CD14-positive monocyte (primary cell): ENCODE measurements at places on chromosomes 6 and 20. TPM values are rescaled to one million over a fixed set of nuclear protein-coding genes. Genes with fewer than 3 reads are reported as not detected.

Gene ALDH8A1
- not detected for polyA plus RNA-seq

DNA sequence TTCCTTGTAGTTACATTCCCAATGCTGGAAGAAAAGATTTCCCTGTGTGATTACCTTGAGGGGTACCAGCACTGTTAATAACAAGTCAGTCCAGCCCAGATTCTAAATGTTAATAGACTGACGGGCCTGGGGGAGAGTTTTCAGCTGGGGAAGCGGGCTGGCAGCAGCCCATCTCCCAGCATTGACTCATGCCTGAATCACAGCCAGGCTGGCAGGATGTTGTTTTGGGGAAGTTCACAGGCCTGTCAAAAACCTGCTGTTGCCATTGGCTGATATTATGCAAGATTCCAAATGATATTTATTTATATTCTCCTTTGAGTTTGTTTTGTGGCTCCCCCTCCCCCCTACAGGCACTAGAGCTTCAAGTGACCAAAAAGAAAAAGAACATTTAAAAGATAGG, 213.9 kb upstream of the CNR1 start:
- DNase-seq, result peak; percentile 78
- H3K4me1 ChIP-seq, result peaks cover 22% of the 10 kb centered on the region
- no peaks in the 10 kb centered on the region for H3K27me3 ChIP-seq
- H3K27ac ChIP-seq, result peak overlapping the region; percentile 64
- H3K4me3 ChIP-seq, result no peak overlapping the region

DNA sequence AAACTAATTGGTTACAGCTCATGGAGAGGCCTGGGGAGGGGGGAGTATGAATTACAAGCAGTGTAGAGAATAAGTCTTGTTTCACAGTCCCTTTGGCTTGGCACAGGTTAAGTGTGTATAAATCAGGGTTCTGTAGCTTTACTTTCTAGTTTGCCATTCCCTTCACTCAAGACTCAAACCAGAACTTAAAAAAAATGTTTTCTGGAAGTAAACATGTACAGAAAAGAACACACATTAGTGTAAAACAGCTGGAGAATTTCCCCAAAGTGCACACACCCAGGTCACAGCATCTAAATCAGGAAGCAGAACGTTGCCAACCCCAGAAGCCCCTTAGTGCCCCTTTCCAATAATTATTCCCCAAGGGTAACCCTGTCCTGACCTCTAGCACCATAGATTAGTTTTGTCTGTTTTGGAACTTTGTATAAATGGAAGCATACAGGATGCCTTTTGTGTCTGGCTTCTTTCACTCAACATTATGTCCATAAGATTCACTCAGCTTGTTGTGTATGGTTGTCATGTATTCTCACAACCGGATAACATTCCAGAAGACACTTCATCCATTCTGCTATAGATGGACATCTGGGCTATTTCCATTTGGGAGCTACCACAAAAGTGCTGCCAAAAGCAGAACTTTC, 33.7 kb upstream of the SCUBE3 start:
- no peaks in the 10 kb centered on the region for H3K36me3 ChIP-seq
- DNase-seq, result no peak
- no peaks in the 10 kb centered on the region for H3K4me1 ChIP-seq
- no peak overlapping the region for H3K27ac ChIP-seq
- no peak overlapping the region for H3K4me3 ChIP-seq
- H3K27me3 ChIP-seq, result no peaks in the 10 kb centered on the region

DNA sequence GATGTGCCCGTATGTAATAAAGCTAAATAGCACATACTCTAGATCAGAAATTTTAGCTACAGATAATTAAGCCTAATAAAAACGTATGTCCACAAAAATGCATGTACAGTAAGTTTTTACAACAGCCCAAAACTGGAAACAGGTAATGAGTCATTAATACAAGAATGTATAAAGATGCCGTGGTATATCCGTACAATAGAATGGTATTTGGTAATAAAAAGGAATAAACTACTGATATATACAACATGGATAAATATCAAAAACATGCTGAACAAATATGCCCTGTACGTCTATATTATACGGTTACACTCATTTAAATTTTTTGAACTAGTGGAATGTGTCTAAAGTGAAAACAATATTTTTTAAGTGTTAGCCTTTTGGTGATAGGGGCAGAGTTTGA, 128.2 kb upstream of the ADGRB3 start:
- no peak overlapping the region for H3K4me3 ChIP-seq
- H3K4me1 ChIP-seq, result no peaks in the 10 kb centered on the region
- no peaks in the 10 kb centered on the region for H3K36me3 ChIP-seq
- no peaks in the 10 kb centered on the region for H3K27me3 ChIP-seq

Gene BPIFB1
- polyA plus RNA-seq, result not detected
